ENCODE measurements at places on chromosomes 1 and 21.
A peak's percentile ranks its signal among the peaks of the same experiment; 100 is the strongest.

DNA sequence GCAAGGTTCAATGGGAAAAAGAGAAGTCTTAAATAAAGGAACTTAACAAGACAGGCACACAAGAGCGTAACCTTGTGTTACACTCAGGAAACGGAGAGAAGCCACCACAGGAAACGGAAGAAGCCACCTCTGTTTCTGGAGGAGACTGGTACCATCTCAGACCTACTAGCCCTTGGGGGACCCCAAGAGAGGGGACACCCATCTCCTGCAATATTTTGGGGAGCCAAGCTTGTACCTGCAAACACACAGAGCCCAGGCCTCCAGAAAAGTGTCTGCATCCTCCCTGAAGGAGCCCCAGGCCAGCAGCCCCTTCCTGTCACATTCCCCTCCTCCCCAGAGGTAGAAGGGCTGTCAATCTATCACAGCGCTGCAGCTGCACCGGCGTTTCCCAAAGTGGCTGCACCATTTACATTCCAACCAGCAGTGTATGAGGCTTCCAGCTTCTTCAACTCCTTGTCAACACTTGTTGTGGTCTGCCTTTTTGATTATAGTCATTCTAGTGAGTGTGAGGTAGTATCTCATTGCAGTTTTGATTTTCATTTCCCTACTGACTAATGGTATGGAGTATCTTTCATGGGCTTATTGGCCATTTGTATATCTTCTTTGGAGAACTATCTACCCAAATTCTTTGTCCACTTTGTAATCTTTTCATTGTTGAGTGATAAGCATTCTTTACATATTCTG lies 23.0 kb upstream of the PADI1 start:
- DNase-seq: no peak

GRCh38 chr21:19864476-19864875 lies 1133.7 kb upstream of the NCAM2 start:
- no peak for DNase-seq

DNA sequence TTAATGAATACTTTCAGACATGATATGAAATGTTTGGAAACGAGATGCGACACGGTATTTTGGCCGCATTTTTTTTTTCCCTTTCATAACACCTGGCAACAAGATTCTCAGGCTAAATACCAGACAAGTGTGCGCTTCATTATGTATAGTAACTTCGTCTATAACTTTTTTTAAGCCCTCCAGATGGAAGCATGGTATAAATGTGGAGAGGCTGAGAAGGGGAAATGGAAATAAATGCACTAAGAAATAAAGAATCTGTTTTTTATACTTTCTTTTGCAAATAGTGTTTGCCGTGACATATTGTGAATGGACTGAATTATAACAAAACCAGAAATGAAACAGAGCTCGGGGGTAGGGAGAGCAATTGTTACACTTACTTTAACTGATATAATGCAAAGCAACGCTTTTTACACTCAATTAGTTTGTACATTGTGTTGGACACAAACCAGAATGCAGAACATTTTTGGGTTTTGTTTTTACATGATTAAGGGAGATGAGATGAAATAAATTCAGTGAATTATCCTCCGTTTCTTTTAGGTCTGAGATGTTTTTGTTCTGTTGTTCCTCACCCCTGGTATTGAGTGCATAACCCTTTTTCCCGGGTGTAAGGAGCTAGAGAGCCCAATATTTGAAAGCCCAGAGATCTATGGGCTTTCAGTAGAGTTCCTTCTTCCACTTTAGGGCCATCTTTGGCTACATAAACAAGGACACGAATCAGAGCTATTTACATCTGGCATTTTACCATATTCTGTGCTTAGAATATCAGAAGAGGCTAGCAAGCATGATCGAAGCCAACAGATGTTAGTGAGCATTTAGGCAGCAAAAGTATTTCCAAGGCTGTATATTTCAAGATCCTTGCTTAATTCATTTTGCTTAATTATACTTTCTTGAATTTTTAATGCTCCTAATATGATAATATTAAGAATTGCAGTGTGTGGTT lies 478.0 kb downstream of the CAMTA1 start:
- DNase-seq: no peak

GRCh38 chr1:99531578-99532275 lies 114.2 kb upstream of the PALMD start:
- no peak for DNase-seq

- no peak for DNase-seq
These were observed 58.5 kb downstream of the SLC25A24 start for GRCh38 chr1:108141621-108142020.

- DNase-seq: no peak
These were observed 29.6 kb downstream of the EPS15 start for GRCh38 chr1:51489472-51489871.

GRCh38 chr21:35217504-35218060 lies 168.5 kb upstream of the RUNX1 start:
- no peak for DNase-seq

DNA sequence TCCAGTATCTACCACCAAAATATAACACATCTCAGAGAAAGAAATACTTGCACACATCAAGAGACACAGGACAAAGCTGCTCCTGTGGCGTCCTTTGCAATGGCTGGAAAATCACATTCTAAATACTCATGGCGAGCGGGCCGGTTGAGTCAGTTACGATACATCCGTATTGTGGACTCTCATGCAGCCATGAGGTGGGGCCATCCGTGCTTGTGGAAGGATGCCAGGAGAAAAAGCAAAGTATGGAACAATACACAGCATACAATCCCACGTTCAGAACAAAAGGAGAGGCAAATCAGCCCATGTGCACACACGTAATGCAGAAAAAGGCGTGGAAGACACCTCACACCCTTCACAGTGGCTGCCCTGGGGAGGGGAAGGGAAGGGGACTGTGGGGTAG lies 13.1 kb downstream of the ATP13A2 start:
- no peak for DNase-seq

- DNase-seq: no peak
These were observed 107.3 kb upstream of the ST6GALNAC5 start for GRCh38 chr1:76759950-76760349.

- DNase-seq: no peak
These were observed 421.3 kb downstream of the NEGR1 start for GRCh38 chr1:71861022-71861421.

GRCh38 chr1:72481420-72481970 lies 199.2 kb upstream of the NEGR1 start:
- DNase-seq: no peak

GRCh38 chr1:27590917-27591508 lies 12.9 kb downstream of the AHDC1 start:
- no peak for DNase-seq

DNA sequence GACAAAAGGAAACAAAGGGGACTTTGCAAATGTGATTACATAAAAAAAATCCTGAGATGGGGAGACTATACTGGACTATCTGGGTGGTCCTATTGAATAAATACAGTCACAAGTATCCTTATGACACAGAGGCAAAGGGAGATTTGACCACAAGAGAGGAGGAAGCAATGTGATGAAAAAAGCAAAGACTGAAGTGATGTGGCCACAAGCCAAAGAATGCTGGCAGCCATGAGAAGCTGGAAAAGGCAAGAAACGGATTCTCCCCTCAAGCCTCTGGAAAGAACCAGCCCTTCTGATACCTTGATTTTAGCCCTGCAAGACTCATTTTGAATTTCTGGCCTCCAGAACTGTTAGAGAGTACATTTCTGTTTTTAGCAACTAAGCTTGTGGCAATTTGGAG lies 36.4 kb downstream of the OLFML2B start:
- no peak for DNase-seq

GRCh38 chr1:23745515-23745914 lies 2.2 kb downstream of the ELOA start:
- peak; percentile 73 for DNase-seq

- no peak for DNase-seq
These were observed 5.6 kb upstream of the CTPS1 start for GRCh38 chr1:40973912-40974311.

GRCh38 chr1:181135815-181136737 lies 47.6 kb downstream of the IER5 start:
- no peak for DNase-seq

DNA sequence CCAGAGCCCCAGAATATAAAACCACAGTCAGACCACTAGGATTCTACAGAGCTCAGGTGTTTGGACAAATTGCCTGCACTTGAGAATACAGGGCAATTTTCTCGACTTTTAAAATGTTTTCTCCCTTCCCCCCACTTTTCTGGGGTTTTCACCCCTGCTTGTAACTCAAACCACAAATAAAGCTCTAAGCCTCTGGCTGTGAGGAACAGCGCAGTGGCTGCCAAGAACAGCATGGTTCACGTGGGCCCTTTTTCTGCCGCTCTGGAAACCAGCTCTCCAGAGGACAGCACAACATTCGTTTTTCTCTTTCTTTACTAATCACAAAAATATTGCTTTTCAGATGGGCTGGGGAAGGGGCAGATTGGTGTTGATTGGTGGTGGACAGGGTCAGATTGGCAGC lies 102.2 kb upstream of the JUN start:
- no peak for DNase-seq

DNA sequence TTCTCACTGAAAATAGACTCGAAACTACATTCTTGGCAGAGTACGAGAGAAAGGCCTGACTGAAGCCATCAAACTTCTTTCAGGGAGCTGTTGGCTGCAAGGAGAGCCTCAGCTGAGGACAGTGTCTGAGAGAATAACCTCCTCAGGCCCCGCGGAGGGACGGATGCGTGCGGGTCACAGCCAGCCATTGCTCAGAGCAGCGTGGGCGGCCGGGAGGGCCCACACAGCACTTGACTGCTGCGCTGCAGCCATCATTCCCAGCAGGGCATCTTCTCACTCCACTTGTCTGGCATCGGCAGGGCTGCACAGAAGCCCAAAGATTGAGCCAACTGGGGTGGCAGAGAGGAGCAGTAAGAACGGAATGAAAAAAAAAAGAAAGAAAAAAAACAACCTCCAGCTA lies 113.5 kb downstream of the XCL2 start:
- DNase-seq: no peak

- no peak for DNase-seq
These were observed 14.4 kb downstream of the CDK18 start for GRCh38 chr1:205518661-205519540.

- DNase-seq: no peak
These were observed 28.7 kb downstream of the COL16A1 start for GRCh38 chr1:31675161-31675560.

DNA sequence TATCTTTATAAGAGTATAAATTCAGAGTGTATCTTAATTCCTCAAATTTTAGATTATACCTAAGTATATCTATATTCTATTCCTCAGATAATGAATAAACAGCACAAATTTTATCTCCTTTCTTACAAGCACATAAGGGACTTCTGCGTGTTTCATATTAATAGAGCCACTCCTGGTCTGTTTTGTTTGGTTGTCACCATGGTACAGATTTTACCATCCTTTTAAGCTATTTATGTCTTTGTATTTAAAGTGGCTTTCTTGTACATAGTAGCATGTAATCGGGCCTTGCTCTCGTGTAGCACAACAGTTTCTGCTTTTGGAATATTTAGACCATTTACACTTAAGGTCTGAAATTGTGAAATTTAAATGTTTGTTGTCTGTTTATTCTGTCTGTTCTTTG lies 52.6 kb upstream of the SLC35A3 start:
- DNase-seq: no peak

DNA sequence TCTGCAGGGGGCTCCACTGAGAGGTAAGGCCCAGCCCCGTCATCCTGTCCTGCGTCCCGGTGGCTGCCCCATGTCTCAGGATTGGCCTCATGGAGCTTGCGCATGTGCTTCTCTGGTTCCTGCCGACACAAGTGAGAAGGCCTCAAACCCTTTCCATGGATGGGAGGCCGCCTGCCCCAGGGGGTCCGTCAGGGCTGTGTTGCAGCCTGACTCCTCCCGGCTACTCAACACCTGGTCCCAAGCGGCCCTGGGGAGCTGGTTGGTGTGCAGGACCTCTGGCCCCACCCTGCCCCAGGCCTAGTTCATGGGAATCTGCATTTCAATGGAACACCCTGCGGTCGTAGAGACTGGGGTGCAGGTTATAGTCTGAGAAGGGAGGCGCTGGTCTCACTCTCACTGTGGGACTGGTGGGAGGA lies 21.1 kb upstream of the PDE9A start:
- DNase-seq: no peak

DNA sequence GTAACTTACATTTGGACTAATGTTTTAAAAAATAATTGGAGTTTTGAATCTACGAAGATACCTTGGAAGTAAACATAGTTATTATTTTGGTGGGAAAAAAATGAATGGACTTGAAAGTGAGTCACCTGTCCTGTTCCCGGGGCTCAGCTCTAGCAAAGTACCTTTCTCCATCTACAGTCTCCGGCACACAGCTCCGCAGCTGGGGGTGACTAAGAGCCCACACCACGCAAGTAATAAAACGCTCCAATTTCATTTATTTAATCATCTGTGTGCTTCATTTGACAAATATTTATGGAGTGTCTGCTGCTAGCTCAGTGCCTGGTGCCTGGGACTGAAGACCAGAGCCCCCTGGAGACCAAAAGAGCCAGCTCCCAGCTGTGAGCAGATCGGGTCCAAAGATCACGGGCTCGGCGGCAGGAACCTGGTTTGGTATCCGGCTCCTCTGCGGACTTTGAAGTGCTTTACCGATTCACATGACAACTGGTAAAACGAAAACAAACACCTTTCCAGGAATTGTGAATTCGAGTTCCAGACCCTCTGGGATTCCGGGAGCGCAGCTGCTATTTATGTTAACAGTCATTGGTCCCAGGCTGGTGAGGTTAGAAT lies 1.7 kb upstream of the RIPK4 start:
- DNase-seq: no peak
